ENCODE measurements at places on chromosomes 6 and 20.

- DNase-seq, result no peak
Measured at GRCh38 chr6:30743099-30744053, 889 bp upstream of the FLOT1 start.

- no peak for DNase-seq
Measured at GRCh38 chr6:163897030-163897429, 482.5 kb downstream of the QKI start.

GRCh38 chr6:36133912-36134311 lies 3.6 kb downstream of the MAPK13 start:
- DNase-seq, result no peak

DNA sequence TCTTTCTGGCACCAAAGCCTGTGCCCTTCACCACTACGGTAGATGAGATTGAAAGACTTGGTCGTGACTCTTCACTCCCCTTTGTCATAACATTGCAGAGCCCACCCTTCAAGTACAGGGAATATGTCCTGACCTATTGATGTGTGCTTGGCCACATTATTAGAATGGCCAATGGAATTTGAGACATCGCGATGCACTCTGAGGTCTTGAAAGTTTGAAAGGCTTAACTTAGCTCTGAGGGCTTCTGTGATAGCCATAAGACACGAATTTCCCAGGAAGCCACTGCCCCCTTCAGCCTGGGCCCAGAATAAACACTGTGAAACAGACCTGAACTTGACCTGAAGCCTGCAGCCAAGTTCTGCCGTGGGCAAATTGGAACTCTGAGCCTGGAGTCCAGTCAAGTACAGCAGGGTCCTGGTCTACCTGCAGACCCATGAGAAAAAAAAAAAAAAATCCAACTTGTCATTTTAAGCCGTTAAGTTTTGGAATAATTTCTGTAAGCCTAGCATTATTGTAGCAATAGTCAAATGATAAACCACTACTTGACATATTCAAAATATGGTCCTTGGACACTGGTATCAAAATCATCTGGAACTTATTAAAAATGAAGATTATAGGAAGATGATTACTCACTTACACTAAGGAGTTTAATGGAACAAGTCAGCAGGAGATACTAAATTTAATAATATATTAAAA lies 36.9 kb upstream of the TRAF3IP2 start:
- DNase-seq, result no peak

GRCh38 chr6:43170417-43170930 lies 595 bp upstream of the SRF start:
- no peak for DNase-seq

GRCh38 chr20:47620808-47621805 lies 119.4 kb downstream of the NCOA3 start:
- no peak for DNase-seq

GRCh38 chr6:163263998-163264661 lies 150.4 kb upstream of the QKI start:
- DNase-seq, result peak; percentile 54

DNA sequence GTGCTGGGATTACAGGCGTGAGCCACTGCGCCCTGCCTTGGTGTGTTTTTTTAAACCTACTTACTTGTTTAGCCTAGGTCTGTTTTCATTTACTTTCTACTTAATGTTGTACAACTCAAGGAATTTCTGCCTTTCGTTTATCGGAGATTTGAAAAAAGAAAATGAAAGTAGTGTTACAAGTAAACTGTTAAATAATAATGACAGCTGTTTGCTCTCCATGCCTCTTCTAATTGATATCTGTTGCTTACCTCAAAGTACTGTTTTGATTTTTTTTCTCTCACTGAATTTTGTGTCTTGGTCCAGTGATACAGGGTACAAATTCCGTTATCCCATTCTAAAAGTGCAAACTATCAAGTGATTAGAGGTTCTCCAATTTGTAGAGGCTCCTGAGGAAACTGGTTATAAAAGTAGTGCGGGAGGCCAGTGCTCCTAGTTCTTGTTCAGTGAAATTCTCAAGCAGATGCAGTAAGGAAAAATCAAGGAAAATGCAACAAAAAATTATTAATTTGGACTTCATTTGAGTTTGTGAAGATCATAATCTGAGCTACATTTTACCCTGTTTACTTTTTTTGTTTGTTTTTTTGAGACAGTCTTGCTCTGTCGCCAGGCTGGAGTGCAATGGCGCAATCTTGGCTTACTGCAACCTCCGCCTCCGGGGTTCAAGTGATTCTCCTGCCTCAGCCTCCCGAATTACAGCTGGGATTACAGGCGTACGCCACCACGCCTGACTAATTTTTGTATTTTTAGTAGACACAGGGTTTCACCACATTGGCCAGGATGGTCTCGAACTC lies 2.2 kb downstream of the UBR2 start:
- no peak for DNase-seq

DNA sequence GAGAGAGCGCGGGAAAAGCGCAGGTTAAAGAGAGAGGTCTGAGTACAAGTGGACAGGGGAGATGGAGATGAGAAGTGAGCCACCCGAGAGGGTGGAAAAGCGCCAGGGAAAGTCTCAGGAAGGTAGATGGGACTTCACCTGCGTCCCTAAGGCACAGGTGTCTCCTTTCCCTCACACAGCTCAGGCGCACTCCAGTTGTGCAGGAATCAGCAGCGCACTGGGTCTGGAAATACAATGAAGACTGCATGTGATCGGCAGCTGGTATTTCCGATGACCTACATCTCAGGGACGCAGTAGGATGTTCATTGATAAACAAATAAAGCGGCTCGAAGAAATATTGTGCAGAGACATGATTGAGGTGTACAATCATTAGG lies 432 bp upstream of the KHDRBS2 start:
- DNase-seq, result no peak

DNA sequence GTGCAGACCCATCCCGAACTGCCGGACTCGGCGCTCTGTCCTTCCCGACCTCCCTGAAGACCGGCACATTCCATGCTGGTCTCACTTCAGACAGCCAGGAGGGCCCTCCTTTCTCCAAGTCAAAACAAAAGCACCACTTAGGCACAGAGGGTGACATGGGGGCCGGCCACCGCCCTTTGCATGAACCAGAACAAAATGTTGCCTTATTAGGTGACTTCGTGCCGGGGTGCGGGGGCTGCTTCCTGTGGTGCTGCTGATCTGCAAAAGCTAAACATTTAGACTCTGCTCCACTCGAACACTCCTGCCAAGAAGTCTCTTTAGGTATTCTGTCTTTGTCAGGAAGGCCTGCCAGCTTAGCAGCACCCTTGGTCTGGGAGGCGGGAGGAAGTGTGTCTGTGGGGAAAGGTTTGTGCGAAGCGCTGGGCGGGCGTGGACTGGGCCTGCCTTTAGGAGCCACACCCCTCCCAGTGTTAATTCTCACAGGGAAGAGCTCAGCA lies 133.8 kb downstream of the SMOC2 start:
- no peak for DNase-seq

DNA sequence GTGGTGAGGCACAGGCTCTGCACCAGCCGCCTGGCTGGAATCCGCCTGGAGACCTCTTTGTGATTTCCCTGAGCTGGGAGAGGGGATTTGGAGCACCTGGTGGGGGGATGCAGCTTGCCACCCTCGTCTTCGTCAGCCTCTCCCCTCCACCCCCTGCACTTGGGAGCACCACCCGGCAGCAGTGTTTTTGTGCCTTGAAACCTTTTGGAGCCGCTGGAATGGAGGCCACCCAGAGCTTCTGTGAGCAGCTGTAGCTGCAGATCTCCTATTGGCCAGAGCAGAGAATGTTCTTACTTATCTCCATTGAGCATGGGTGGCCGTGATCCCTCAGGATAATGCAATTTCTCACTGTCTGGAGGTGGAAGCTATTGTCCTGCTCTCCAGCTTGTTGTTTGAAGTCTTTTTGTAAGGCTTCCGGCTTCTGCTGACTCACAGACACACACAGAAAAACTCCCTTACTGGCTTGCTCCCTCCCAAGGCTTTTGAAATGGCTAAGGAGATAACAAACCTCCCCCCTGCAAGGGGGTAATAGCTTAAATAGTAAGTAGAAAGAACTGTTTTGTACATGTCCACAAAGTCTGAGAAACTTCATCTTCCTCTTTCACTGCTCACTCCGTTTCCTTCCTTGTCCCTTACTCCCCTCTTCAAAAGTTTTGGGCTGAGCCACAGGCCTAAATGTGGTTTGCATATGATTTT lies 271.2 kb downstream of the PRL start:
- DNase-seq, result no peak

DNA sequence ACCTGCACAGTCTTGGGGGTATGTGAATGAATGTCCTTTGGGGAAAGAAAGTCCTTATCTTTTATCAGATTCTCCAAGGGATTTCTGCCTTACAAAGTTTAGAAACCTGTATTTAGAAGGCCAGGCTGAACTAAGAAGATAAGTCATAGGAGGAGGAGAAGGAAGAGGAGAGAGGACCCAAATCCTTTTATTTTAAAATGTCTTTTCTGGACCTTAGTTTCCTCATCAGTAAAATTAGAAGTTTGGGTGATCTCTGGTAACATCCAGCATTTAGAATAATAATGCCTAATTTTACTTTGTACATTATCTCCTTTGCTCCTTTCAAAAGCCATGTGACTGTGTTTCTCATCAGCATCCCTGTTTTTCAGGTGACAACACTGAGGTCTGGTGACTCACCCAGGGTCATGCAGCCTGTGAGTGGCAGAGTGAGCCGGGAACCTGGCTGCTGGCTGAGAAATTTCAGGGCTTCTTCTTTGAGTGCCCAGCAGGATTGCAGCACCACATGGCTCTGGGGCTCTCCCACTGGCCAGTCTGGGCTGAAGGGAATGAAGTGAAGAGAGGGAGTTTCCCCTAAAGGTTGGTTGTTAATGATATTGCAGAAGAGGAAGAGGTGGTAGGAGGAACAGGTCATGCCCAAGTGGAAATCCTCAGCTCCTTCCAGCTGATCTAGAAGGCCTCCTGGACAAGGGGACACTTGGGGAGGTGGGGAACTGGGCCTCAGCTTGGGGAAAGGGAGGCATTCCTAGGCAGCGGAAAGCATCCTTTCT lies 34.0 kb downstream of the VEGFA start:
- no peak for DNase-seq

DNA sequence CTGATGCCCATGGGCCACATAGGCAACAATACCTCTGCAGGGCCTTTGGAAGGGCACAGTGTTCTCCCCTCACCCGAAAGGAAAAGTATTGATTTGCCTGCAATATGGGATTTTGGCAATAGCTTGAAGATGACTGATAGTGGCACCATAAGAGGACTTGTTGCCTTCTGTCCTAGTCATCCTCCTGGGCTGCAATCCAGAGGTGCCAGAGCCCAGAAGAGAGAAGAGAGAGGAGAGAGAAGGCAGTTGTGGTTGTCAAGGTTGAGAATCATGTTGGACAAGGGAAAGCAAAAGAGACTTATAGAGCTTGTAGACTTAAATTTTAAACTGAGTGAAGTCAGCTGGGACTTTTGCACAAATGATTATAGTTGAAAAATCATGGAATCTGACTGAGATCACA lies 14.6 kb downstream of the HDGFL1 start:
- no peak for DNase-seq

DNA sequence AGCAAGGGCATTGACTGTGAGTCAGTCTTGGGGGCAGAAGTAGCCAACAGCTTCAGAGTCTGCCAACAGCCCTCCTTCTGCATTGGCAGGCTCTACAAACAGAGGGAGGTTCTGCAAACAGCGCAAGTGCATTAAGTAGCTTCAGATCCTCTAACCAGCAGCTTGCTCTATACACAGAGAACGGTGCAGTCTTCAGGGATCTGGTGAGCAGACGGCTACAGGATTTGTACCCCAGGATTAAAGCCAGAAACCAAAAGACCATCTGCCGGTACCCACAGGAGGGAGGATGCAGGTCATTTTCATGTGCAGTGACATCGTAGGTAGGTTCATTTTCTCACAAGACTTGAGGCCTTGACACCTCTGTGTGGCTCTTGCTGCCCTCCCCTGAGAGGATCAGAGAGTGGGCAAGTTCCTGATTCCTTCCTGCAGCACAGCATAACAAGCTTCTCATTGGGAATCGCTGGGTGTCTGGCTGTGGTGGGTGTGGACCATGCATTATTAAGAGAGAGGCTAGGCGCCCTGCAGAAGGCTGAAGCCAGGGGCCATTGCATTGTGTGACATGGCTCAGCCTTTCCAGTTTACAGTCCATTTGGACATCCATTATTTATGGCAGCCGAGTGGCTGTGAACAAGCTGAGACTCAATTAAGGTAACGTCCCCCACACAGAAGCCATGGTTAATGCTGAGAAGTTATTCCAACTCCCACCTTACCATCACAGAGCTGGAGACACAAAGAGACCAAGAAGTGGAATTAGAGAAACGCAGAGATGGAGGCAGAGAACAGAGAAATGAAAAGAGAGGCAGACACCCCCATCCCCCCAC lies 250.0 kb downstream of the LRFN2 start:
- DNase-seq, result no peak

GRCh38 chr20:51800060-51800871 lies 2.1 kb downstream of the SALL4 start:
- peak; percentile 43 for DNase-seq

GRCh38 chr6:118709859-118710350 lies 58.5 kb upstream of the CEP85L start:
- DNase-seq, result no peak

DNA sequence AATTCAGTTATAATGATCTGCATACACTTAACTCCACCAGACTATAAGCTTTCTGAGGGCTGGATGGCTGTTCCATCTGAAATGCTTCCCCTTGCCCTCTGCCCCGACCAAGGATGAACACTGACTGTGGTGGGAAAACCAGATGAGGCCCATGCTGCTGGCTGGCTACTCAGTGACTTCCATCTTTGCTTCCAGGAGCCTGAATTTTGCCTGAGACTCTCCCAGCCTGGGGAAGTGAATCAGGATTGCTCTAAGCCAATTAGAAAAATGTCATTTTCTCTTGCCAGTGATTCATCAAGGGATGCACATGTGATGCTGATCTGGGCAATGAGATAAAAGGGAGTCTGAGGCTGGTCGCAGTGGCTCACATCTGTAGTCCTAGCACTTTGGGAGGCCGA lies 1.7 kb upstream of the TOMM34 start:
- DNase-seq, result no peak

- no peak for DNase-seq
Measured at GRCh38 chr6:69232008-69232407, 564.8 kb downstream of the LMBRD1 start.

GRCh38 chr20:62736026-62736406 lies 27.4 kb downstream of the NTSR1 start:
- no peak for DNase-seq

GRCh38 chr6:118680452-118681095 lies 29.2 kb upstream of the CEP85L start:
- no peak for DNase-seq

- DNase-seq, result no peak
Measured at GRCh38 chr20:53994088-53994487, 76.3 kb downstream of the BCAS1 start.

Data from hypothalamus (tissue), 51 donors.